Progenitor cell of endocrine pancreas (in vitro differentiated cells): ENCODE measurements at places on chromosomes 5 and 9. TPM values are rescaled to one million over a fixed set of nuclear protein-coding genes. Genes with fewer than 3 reads are reported as not detected.

DNA sequence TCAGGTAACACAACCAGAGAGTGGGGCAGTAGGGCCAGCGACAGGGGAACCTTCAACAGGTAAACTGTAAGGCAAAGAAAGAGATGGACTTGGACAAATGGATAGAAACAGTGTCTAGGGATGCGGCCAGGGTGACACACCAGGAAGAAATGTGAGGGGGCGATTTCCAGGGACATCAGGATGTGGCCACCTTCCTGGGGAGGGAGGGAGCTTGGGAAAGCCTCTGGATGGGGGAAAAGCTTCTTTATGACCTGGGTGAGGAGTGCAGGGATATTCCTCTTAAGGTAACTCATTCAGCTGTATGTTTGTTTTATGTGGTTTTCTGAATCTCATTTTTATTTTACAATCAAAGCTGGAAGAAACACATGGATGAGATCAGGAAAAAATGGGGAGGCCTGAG lies 11.9 kb upstream of the NXNL2 start:
- no peaks in the 10 kb centered on the region for H3K4me1 ChIP-seq
- no peak for DNase-seq
- H3K27ac ChIP-seq = no peak overlapping the region
- H3K36me3 ChIP-seq = no peaks in the 10 kb centered on the region

The C7 gene
- total RNA-seq = 5.7 and 6.1 TPM in 2 replicates

The RNF183 gene
- 0.26 and 0.44 TPM in 2 replicates for total RNA-seq

DNA sequence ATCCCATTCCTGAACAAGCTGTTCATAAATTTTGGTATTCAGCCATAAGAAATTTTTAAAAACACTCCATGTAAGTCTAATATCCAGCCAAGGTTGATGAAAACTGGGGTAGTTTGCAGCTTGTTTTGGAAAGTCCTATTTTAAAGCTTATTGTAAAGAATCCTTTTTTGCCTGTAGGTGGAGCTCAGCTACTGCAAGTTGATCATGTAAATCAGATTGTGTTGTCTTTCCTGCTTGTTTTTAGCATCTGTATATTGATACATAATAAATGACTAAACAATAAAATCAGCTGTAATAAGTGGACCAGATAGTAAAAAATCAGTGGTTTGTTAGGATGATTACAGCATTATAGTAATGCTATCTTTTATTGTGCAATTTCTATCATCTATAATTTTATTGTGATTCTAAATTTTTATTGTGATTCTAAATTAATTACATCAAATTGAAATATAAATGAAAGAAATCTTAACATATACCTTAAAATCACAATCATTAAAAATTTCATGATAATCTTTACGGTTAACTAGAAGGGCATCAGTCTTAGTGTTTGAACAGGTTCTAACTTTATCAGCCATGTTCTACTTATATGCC lies 42.4 kb downstream of the CWC27 start:
- H3K27ac ChIP-seq = no peak overlapping the region
- no peak overlapping the region for H3K4me3 ChIP-seq
- H3K27me3 ChIP-seq = no peaks in the 10 kb centered on the region
- peaks cover 2% of the 10 kb centered on the region for H3K36me3 ChIP-seq

- H3K4me3 ChIP-seq = no peak overlapping the region
- DNase-seq = no peak
- no peaks in the 10 kb centered on the region for H3K36me3 ChIP-seq
- H3K27me3 ChIP-seq = peaks cover 3% of the 10 kb centered on the region
- H3K27ac ChIP-seq = no peak overlapping the region
Observed at GRCh38 chr9:35820076-35820475, 5.2 kb upstream of the HINT2 start.

GRCh38 chr5:73989956-73990355 lies 364.0 kb downstream of the ARHGEF28 start:
- peaks cover 10% of the 10 kb centered on the region for H3K4me1 ChIP-seq
- no peak overlapping the region for H3K4me3 ChIP-seq
- no peak for DNase-seq
- H3K36me3 ChIP-seq = no peaks in the 10 kb centered on the region
- H3K27ac ChIP-seq = no peak overlapping the region

DNA sequence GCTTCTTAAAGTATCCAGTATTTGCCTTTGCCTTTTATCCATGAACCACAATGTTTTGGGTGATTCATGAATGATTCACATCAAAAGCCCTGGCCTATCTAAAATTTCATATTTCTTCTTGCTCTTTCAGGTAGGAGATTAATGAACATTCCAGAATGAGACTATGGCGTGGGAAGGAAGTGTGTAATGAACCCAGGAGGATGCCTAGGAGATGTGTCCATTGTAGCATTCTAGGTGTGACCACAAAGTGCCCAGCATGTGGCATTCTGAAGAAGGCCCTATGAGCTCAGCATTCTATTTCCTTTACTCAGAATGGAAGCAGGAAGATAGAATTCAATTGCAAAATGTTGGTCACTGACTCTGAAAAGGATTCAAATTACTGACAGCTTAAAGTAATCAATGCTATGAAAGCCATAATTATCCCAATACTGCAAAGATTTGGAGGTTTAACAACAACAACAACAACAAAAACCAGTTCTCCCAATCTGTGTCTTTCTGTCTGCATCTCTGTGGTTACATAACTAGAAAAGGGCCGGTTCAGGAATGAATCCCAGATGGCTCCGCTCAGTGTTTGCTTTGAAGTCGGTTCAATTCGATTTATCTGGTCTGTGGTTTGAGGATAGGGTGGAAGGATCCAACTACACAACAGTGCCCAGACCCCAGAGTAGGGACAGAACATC lies 126.7 kb downstream of the FOXD1 start:
- no peak overlapping the region for H3K27ac ChIP-seq
- H3K4me3 ChIP-seq = no peak overlapping the region
- no peaks in the 10 kb centered on the region for H3K4me1 ChIP-seq
- peaks cover 32% of the 10 kb centered on the region for H3K27me3 ChIP-seq
- no peaks in the 10 kb centered on the region for H3K36me3 ChIP-seq

DNA sequence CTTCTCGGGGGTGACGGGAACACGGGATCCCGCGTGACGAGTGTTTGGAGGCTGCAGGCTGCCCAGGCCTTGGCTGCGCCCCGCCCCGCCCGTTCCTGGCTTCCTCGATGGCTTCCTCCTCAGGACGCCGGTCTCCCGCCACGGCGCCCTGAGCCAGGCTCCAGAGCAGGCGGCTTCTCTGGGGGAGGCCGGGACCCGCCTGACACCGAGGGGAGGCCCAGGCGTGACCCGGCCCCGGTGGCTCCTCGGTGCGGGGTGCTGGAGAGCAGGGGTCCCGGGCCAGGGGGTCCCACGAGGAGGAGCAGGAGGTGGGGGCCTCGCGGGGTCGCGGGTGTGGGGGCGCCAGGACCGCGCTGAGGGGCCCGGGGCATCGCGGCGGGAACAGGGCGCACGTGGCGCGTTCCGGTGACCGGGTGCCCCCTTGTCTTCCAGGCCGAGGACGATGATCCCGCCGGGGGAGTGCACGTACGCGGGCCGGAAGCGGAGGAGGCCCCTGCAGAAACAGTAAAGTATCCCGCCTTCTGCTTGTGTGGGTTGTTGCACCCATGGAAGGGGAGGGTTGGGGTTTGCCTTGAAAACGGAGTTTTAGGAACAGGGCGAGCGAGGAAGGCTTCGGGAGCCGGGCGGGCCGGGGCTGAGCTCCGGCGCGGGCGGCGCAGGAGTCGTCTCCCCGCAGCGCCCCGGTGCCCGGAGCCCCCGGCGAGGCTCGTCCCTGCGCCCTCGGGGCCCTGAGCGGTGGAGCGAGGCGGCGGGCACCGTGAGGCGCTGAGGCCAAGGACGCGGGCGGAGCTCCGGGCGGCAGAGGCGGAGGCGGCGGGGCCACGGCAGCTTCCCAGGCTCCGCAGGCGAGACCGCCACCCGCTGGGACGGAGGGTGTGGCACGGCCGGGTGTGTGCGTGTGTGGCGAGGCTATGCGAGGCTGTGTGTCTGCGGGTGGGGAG lies 22.2 kb downstream of the AHRR start:
- H3K27ac ChIP-seq = no peak overlapping the region
- H3K36me3 ChIP-seq = no peaks in the 10 kb centered on the region
- H3K27me3 ChIP-seq = peaks cover 41% of the 10 kb centered on the region
- no peak for DNase-seq
- peaks cover 2% of the 10 kb centered on the region for H3K4me1 ChIP-seq
- peak overlapping the region; percentile 64 for H3K4me3 ChIP-seq

- no peak overlapping the region for H3K4me3 ChIP-seq
- no peak overlapping the region for H3K27ac ChIP-seq
- no peak for DNase-seq
- no peaks in the 10 kb centered on the region for H3K36me3 ChIP-seq
- peaks cover 4% of the 10 kb centered on the region for H3K4me1 ChIP-seq
Observed at GRCh38 chr5:63553073-63553472, 409.2 kb downstream of the HTR1A start.

GRCh38 chr5:4082966-4083564 lies 487.4 kb downstream of the IRX1 start:
- no peak overlapping the region for H3K4me3 ChIP-seq
- no peaks in the 10 kb centered on the region for H3K36me3 ChIP-seq
- H3K27ac ChIP-seq = no peak overlapping the region
- DNase-seq = no peak

The HSPA4 gene
- 133 and 138 TPM in 2 replicates for total RNA-seq

GRCh38 chr5:65946198-65946745 lies 19.9 kb downstream of the ERBIN start:
- H3K27ac ChIP-seq = peak overlapping the region; percentile 24
- H3K36me3 ChIP-seq = peaks cover 21% of the 10 kb centered on the region
- DNase-seq = no peak
- no peaks in the 10 kb centered on the region for H3K27me3 ChIP-seq
- H3K4me3 ChIP-seq = no peak overlapping the region
- no peaks in the 10 kb centered on the region for H3K4me1 ChIP-seq

DNA sequence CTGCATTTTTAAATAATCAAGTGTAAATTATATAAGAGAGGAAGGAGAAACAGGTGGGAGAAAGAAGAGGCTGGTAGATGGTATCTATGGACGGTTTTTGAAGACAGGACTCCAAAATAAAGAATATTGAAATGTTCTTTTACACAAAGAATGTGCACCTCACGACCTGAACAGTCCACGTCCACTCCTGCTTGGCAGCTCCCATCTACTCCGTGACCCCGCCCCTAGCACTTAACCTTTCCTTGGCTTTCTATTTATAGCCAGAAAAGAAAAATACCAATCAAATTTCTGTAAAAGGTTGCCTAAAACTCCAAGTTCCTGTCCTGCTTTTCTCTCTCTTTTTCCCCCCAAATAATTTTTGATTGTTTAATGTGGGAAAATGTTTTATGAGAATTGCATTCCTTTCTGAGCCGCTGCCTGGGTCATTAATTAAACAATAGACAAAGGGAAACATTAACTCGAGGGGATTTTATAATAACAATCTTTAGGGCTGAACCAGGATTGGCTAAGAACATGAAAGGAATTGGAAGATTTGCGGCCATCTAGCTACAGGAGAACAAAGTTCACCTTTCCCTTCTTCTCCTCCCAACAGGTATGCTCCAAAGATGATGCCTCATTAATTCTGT lies 173.6 kb upstream of the MAP3K1 start:
- peaks cover 59% of the 10 kb centered on the region for H3K4me1 ChIP-seq
- no peak overlapping the region for H3K4me3 ChIP-seq
- H3K36me3 ChIP-seq = no peaks in the 10 kb centered on the region

DNA sequence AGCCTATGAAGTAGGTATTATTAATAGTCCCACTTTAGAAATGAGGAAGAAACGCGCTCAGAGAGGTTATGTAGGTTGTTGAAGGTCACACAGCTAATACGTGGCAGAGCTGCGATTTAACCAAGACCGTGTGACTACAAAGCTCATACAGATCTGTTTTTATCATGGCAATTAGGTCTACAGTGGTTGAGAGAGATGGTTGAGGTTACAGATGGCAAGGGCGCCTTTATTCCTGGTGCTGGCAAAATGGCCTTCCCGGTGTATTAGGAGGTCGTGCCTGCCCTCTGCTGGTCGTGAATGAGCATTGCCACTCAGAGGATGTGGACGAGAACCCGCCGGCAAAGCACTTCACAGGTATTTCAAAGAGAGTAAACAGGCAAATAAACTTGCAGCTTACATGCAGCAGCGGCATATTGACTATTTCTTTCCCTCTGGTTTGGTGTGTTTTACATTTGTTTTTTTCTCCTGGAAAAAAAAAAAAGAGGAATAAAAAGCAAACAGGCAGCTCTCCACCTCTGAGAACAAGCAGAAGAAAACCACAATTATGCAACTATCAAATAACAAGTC lies 65.3 kb upstream of the EGFLAM start:
- peaks cover 33% of the 10 kb centered on the region for H3K27me3 ChIP-seq
- peak; percentile 59 for DNase-seq
- H3K4me1 ChIP-seq = no peaks in the 10 kb centered on the region
- H3K27ac ChIP-seq = no peak overlapping the region

The PCDHB12 gene
- total RNA-seq = 5.4 and 7.2 TPM in 2 replicates

The BTNL8 gene
- not detected in 2 replicates for total RNA-seq

GRCh38 chr5:63860379-63860778 lies 101.9 kb downstream of the HTR1A start:
- H3K36me3 ChIP-seq = no peaks in the 10 kb centered on the region
- no peak for DNase-seq

DNA sequence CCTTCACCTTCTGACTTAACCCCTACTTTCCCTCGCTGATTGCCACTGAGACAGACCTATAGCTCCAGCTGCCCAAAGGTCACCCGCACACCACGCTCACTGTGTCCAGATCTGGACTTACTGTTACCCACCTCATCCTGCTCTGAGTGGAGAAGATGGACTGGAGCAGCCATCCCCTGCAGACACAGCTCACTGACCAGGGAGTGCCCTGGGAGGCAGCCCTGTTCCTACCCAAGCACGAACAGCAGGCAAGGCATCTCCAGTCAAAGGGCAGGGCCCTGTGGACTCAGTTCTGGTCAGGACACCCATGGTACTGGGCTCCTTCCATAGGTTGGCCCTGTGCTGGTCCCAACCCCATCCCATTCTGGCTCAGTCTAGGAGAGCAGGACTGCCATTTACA lies 9.5 kb upstream of the BARX1 start:
- no peak for DNase-seq
- no peaks in the 10 kb centered on the region for H3K4me1 ChIP-seq
- H3K27ac ChIP-seq = no peak overlapping the region

The PCDHA1 gene
- total RNA-seq = not detected in 2 replicates

The GABRB2 gene
- total RNA-seq = 3.5 and 3.8 TPM in 2 replicates

- H3K4me1 ChIP-seq = peaks cover 3% of the 10 kb centered on the region
- H3K27me3 ChIP-seq = peaks cover 3% of the 10 kb centered on the region
- no peak overlapping the region for H3K4me3 ChIP-seq
- H3K36me3 ChIP-seq = no peaks in the 10 kb centered on the region
Observed at GRCh38 chr5:160616712-160617497, 195.2 kb downstream of the PTTG1 start.

DNA sequence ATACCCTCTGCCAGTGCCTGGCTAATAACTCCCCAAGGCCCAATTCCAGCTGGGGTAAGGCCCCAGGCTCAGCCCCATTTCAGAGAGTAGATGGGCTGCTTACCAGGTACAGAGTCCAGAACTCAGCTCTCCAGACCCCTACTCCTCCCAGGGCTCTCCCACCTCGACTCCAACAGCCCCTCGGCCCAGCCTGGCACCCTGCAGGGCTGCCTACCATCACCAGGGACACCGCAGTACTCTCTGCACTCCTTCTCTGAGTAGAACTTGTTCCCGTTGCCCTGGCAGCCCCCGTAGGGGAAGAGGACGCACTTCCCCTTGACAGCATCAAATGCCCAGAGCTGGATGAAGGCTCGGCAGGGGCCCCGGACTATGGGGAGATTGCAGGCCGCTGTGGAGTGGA lies 17.4 kb downstream of the AMBP start:
- peaks cover 49% of the 10 kb centered on the region for H3K36me3 ChIP-seq
- H3K27me3 ChIP-seq = no peaks in the 10 kb centered on the region
- no peak overlapping the region for H3K4me3 ChIP-seq
- H3K27ac ChIP-seq = peak overlapping the region; percentile 86
- DNase-seq = no peak
